BE2C (cell line): ENCODE measurements at places on chromosomes 12 and 14.

DNA sequence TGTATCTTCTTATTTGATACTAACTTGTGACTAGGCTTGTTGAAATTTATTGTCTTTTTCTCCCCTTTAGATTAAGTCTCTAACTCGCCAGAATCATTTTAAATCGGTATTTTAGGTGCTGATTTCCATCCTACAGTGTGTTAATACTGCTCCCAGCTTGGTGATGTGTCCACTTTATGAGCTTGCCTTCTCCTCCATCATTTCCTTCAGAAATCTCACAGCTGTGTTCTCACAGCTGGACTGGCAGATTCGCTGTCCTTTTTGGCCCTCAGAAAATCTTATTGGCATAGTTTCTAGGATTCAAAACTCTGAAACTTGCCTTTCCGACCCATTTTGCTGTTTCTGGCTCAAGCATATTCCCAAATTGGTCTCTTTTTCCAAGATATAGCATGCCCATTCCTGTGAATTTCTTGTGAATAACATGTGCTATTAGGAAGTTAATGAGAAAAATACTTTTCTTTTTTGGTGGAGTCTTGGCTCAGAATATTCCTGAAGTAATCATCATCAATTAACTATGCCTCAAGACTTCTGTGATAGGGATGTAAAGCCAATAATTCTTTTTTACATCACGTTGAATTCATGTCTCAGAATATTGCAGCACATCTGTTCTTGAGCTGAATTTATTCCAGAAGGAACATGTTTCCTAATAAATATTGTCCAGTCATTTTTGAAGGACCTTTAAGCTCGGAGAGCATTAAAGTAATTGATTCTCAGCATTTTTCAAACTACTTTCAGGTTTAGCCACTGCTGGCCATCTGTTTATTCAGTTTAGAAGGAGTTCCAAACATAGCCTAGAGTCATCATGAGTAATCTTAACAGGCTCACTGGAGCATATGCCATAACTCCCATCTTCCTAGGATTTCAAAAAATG, 50.0 kb upstream of the USP44 start:
- DNase-seq, result no peak

DNA sequence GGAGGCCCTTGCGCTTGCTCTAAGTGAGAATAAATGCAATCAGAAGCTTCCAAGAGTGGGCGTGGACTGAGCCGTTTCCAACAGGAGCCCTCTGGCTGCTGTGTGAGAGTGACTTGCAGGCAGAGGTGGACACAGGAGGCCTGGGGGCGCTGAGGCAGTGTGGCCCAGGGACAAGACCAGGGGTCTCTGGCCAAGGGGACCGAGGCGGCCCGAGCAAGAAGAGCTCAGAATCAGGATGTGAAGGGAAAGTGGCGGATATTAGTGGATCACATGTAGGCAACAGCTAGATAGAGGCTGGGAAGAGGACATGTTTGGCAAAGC, 8.6 kb downstream of the RIMBP2 start:
- no peak for DNase-seq

- DNase-seq, result no peak
Observed at GRCh38 chr12:52836042-52836466, 1.9 kb upstream of the KRT79 start.

- DNase-seq, result no peak
Observed at GRCh38 chr14:47676315-47676617, 861 bp upstream of the MDGA2 start.

GRCh38 chr12:18496156-18496555, 234.8 kb downstream of the PIK3C2G start:
- DNase-seq, result no peak

DNA sequence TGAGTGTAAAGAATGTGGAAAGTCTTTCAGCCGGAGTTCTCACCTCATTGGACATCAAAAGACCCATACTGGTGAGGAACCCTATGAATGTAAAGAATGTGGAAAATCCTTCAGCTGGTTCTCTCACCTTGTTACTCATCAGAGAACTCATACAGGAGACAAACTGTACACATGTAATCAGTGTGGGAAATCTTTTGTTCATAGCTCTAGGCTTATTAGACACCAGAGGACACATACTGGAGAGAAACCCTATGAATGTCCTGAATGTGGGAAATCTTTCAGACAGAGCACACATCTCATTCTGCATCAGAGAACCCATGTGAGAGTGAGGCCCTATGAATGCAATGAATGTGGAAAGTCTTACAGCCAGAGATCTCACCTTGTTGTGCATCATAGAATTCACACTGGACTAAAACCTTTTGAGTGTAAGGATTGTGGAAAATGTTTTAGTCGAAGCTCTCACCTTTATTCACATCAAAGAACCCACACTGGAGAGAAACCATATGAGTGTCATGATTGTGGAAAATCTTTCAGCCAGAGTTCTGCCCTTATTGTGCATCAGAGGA, 25.1 kb upstream of the ZNF268 start:
- no peak for DNase-seq

DNA sequence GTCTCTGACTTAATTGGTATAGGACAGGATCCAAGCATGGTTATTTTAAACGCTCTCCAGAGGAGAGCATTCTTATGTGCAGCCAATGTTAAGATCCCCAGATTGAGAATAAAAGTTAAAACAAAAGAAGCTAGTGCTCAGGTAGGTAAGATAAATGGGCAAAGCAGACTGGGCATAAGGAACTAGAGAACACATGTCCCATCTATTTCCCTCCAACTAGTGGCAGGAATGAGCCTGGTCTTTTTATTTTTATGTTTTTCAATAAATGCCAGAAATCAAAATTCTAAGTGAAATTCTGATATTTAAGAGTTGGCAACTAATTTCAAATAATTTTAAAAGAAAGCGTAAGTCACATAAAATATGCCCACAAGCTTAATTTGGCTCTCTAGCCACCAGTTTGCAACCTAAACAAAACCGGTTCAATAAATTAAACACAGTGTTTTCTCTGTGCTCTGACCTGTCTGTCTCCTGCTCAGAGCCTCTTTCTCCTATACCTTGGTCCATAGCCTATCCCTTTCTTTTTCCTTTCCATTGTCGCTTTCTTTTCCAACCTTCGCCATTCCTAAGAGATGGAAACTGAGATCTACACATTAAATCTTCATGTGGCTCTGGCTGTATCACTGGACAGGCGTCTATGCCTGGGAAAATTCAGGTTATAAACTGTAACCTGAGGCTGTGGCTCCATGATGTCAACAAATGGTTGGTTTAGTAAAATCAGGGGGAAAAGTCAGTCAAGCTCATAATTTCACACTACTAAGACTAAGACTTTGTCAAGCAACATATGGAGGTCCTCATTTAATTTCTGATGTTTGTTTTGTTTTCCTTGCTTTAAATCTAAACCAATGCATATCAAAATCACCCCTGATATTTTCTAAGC, 5.5 kb downstream of the SLC38A1 start:
- DNase-seq, result no peak

- DNase-seq, result no peak
Observed at GRCh38 chr14:103022685-103023044, 34.7 kb downstream of the CDC42BPB start.

DNA sequence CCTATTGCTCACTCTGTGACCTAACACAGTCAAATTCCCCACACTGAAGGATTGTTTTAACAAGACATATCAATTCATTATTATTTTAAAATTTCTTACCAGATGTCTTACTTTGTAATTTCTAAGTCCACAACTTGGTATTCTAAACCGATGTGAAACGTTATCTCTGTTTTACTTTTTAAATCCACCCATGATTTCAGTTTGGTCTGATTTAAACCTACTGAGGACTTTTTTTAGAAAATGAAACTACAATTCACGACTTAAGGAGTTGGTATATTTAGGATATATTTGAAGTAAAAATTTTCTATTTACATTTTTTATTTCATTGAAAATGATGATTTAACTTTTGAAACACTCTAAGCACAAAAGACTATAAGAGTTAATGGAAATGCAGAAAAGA, 35.1 kb upstream of the GRIP1 start:
- no peak for DNase-seq

GRCh38 chr12:100724071-100724470, 70.5 kb upstream of the ANO4 start:
- no peak for DNase-seq

- no peak for DNase-seq
Observed at GRCh38 chr14:69880893-69881292, 1.7 kb downstream of the SMOC1 start.

DNA sequence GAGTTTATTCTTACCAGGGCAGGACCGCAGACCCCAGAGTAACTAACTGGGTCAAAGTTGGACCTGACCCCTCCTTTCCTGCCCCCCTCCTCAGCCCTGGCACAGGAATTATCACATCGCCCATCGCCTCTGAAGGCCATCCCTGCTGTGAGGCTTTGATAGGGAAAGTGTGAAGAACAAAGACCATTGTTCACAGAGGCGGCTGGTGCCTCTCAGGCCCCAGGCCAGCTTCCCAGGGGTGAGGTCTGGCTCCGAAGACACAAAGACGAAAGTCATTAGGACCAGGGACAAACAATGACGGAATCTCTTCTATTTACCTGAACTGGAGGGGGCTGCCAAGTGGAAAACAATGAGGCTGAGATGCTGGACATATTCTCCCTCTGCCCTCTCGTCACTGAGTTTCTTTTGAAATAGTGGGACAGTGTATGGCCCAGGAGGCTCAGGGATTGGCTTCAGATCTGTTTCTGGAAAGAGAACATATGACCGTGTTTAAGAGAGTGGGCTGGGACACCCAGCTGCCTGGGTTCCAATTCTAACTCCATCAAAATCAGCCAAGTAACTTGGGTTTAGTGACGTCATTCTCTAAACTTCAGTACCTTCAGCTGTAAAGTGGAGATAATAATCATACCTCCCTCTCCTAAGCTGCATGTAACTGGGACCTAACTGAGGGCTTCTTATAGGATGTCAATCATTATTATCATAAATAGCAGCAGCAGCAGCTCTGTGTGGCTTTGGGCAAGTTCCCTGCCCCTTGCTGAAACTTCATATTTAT, 769.4 kb downstream of the MED13L start:
- DNase-seq, result no peak

GRCh38 chr12:6335451-6336078, 6.3 kb downstream of the TNFRSF1A start:
- DNase-seq, result peak; percentile 83

GRCh38 chr12:94182986-94183707, 34.8 kb downstream of the PLXNC1 start:
- DNase-seq, result no peak

DNA sequence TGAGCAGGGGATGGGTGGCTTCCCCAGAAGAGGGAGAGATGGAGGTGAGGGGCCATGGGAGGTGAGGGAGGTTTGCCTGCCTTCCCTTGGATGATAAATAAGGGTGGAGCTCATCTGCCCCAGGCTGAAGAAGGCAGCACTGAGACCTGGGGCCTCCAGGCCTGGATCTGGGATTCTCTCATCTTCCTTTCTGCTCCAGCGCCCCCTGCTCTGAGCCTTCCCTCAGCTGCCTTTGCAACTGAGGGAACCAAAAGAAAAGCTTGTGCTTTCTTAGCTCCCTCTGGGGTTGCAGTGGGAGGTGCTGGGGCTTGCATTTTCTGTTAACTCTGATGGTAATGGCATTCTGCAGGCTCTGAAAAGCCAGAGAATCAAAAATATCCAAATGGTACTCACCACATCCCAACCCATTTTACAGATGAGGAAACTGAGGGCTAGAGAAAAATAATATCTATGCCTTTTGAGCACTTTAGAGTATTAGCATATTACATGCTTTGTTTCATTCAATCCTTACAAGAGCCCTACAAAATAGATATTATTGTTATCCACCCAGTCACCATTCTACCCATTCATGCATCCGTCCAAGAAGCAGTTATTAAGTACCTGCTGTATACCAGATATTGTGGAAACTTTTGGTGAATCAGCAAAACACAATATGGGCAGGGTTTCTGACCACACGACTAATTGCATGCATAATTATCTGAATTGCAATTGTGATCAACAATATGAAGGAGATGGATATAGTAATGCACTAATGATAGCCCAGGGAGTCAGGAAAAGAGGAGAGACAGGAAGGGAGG, 102.2 kb downstream of the WSCD2 start:
- DNase-seq, result no peak

GRCh38 chr12:124188561-124189405, 106.1 kb upstream of the RFLNA start:
- no peak for DNase-seq

DNA sequence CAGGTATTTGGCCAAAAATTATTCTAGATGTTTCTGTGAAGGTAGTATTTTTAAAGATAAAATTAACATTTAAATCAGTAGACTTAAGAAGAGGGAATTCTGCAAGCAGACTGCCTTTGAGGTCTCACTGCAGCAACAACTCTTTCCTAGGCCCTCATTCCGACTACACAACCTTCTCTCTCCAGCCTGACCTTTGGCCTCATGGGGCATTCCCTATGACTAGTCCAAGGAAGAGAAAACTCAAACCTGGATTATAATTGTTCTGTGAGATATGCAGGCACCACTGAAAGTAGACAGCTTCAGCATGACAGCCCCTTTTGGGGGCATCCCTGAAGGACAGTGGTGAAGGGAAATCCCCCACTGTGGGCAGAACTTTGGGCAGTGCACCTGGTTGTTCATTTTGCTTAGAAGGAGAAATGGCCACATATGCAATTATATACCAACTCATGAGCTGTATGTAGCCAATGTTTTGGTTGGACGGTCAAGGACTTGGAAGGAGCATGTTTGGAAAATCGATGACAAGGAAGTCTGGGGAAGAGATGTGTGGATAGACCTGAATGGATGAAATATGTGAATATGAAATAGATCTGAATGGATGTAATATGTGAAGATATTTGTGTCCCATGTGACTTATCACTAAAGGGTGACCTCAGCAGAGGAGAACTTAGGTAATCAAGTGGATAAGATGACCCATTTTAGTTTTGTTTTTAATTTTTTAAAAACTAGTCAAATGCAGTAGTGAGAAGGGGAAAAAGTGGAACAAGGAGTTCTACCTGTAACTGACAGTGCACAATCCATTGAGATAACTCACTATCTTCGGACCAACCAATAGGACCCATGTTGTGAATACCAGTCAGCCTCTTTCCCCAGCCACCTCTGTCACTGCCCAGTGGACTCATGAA, 233.3 kb upstream of the FOXN3 start:
- DNase-seq, result no peak

GRCh38 chr14:73761618-73762355, 47.6 kb upstream of the PNMA1 start:
- DNase-seq, result peak; percentile 45

DNA sequence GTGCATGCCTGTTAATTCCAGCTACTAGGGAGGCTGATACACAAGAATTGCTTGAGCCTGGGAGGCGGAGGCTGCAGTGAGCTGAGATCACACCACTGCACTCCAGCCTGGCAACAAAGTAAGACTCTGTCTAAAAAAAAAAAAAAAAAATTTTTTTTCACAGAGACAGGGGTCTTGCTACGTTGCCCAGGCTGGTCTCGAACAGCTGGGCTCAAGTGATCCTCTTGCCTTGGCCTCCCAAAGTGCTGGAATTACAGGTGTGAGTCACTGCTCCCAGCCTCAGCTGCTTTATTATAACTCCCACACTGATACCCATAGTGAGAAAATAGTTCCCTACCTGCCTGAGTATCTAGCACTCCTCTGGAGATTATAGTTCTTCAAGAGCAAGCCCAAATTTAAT, 11.2 kb downstream of the HAUS4 start:
- no peak for DNase-seq
